Endothelial cell (in vitro differentiated cells): ENCODE measurements at places on chromosomes 2 and 18.

- DNase-seq: no peak
Measured at GRCh38 chr18:55320424-55321264, 267.3 kb downstream of the TCF4 start.

DNA sequence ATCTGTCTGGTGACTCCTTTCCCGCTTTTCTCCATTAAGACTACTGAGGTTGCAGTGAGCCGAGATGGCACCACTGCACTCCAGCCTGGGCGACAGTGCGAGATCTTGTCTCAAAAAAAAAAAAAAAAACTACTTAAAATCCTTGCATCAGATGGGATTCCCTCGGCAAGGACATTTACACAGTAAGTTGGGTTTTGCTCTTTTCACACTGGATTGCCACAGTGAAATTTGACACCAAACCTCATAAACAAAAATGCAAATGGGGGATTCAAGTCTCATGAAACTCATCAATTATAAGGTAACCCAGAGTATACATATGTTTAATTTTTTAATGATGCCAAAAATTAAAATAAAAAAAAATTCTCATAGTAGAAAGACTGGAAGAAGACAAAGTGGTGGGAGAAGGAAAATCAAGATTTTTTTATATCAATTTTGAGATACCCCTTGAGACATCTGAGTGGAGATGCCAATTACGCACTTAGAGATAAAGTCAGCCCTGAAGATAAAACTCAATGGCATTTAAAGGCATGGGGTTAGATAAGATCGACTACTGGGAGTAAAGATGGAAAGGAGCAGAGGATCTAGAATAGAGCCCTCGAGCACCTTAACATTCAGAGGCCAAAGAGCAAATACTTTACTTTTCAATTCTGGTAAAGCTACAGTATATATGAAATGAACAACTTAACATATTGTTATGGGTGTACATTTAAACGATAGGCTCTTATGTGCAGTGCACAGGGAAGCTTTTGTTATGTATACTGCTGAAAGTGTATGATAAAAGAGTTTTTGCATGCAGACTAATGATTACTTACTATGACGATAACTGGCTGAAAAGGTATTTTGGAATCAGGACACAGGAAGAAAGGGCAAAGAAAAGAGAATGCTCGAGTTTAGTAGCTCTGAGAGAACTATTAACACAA is 37.6 kb downstream of the CHMP3 start:
- DNase-seq: no peak

DNA sequence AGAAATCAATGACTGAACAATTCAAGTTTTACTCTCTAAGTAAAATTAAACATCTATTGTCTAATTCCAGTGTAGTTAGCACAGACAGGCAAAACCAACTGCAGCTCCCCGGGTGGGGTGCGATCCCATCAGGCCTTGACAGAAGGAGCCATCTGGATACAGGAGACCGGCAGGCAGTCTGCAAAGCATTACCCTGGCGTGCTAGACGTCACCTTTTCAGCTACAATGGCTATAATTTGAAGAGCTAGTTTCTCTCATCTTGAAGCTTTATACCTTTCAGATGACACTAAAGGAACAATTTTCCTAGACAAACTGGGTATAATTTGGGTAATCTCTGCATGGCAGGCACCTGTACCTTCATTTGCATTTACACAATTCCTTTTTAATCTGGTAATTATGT is 761.5 kb upstream of the SOX11 start:
- DNase-seq: no peak

- no peak for DNase-seq
Measured at GRCh38 chr2:104641786-104642185, 212.1 kb upstream of the POU3F3 start.

DNA sequence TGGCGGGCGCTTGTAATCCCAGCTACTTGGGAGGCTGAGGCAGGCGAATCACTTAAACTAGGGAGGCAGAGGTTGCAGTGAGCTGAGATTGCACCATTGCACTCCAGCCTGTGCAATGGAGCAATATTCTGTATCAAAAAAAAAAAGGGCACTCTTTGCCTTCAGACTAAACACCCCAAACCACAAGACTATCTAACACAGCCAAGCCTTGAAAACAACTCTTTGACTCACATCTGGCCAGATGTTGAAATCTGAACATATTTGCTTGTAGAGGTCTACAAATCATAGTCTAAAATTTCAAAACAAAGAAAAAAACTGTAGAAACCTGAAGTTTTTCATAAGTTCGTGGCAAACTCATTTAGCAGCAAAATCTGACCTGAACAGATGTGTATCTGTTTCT is 94.9 kb downstream of the FAM161A start:
- DNase-seq: no peak

DNA sequence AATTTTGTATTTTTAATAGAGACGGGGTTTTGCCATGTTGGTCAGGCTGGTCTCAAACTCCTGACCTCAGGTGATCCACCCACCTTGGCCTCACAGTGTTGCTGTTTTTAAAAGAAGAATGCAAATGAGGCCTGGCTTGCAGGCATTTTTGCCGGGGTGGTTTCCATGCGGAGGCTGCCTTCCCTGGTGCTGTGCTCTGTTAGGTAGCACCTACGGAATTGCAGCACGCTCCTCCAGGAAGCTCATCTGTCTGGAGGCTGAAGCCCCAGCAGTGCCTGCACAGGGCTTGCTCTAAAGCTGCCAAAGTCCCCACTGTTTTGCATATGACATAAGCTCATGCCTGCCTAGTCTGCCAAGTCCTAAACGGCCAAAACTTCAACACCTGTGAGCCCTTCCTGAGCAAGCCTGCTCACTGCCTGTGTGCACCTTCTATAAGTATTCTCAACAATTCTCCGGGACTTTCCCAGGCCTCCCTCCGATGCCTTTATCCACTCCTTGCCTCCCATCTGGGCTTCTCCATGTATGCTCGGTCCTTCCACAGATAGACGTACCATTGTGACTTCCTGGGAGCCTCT is 551.3 kb upstream of the RAB6C start:
- no peak for DNase-seq

DNA sequence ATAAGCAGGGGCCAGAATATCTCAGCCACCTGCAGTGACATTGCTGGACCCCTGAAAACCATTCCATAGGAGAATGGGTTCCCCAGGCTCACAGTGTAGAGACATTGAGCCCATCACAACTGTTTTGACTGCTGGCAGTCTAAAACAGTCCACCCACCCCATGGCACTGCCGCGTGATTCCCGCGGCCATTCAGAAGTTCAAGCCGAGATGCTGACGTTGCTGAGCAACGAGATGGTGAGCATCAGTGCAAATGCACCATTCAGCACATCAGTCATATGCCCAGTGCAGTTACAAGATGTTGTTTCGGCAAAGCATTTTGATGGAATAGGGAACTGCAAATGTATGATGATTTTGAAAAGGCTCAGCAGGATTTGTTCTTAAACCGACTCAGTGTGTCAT is 139.4 kb downstream of the GFPT1 start:
- no peak for DNase-seq

DNA sequence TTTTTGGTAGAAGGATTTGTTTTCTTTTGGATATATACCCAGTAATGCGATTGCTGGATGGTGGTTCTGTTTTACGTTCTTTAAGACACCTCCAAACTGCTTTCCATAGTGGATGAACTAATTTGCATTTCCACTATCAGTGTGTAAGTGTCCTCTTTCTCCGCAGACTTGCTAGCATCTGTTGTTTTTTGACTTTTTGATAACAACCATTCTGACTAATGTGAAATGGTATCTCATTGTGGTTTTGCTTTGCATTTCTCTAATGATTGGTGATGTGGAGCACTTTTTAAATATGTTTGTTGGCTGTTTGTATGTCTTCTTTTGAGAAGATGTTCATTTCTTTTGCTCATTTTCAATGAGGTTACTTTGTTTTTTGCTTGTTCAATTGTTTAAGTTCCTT is 260.9 kb upstream of the CWC22 start:
- DNase-seq: no peak

- no peak for DNase-seq
Measured at GRCh38 chr18:24826605-24827004, 366.2 kb downstream of the HRH4 start.

DNA sequence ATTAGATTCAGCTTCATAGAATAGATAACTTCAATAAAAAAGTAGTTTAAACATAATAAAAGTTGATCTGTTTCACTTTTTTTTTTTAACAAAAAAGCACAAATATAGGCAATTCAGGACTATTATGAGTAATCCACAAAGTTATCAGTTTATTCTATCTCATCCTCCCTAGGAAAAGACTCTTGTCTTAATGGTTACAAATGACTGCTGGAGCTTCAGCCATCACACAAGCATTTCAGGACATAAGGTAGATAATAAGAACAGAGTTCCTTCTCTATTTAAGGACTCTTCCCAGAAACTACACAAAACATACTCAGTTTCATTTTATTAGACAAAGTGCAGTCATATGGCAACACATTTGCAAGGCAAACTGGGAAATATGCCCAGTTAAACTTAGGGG is 357.6 kb upstream of the SETBP1 start:
- DNase-seq: no peak

GRCh38 chr2:109644571-109645275 is 30.6 kb downstream of the SOWAHC start:
- no peak for DNase-seq

- DNase-seq: no peak
Measured at GRCh38 chr2:65371074-65371434, 61.3 kb downstream of the SPRED2 start.

- no peak for DNase-seq
Measured at GRCh38 chr18:8519102-8519501, 90.1 kb upstream of the RAB12 start.

- DNase-seq: no peak
Measured at GRCh38 chr18:22186484-22186971, 17.1 kb downstream of the GATA6 start.

DNA sequence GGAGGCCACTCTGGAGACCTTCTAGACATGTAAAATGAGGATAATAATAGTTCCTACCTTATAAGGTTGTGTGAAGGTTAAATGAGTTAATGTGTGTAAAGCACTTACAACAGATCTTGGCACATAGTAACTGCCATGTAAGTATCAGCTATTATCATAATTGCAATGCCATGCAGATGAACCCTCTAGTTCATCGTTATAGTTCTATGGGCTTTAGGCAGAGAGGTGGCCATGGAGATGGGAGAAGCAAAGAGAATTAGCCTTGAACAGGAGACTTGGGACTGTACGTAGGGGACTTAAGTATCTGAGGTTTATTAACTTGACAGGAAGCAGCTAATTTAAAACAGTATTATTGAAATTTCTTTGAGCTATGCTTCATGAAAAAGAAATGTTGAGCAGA is 151.8 kb downstream of the PIK3C3 start:
- DNase-seq: no peak

DNA sequence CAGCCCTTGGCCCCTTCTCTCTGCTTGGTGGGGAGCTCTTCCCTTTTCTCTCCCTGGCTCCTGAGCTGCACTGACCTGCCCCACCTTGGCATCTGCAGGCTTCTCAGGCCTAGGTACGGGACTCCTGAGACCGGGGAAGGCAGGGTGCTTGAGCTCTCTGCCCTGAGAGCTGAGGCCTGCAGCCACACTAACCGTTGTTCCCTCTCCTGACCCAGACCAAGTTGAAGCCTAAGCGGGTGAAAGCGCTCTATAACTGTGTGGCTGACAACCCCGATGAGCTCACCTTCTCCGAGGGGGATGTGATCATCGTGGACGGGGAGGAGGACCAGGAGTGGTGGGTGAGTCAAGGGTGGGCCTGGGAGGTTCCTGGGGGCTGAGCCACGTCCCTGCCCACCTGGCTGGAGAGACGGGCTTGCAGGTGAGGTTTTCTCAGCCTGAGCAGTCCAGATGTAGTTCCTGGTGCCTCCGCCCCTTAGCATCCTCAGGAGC is 22.2 kb downstream of the ITGB1BP1 start:
- no peak for DNase-seq

- no peak for DNase-seq
Measured at GRCh38 chr2:133485868-133486267, 82.4 kb downstream of the NCKAP5 start.

- DNase-seq: no peak
Measured at GRCh38 chr2:189208254-189208653, 28.7 kb upstream of the COL5A2 start.

DNA sequence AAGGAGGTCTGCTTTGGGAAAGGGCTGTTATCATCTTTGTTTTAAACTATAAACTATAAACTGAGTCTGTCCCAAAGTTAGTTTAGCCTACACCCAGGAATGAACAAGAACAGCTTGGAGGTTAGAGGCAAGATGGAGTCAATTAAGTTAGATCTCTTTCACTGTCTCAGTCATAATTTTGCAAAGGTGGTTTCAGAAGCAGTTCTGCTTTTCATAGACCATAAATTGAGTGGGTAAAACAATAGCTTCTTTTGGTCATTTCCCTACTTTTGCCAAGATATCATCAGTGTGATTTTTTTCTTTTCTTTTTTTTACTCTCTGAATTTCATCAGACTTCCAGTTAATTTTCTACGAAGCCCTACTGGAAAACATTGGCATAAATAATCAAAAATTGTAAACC is 117.0 kb downstream of the AP1S3 start:
- no peak for DNase-seq

DNA sequence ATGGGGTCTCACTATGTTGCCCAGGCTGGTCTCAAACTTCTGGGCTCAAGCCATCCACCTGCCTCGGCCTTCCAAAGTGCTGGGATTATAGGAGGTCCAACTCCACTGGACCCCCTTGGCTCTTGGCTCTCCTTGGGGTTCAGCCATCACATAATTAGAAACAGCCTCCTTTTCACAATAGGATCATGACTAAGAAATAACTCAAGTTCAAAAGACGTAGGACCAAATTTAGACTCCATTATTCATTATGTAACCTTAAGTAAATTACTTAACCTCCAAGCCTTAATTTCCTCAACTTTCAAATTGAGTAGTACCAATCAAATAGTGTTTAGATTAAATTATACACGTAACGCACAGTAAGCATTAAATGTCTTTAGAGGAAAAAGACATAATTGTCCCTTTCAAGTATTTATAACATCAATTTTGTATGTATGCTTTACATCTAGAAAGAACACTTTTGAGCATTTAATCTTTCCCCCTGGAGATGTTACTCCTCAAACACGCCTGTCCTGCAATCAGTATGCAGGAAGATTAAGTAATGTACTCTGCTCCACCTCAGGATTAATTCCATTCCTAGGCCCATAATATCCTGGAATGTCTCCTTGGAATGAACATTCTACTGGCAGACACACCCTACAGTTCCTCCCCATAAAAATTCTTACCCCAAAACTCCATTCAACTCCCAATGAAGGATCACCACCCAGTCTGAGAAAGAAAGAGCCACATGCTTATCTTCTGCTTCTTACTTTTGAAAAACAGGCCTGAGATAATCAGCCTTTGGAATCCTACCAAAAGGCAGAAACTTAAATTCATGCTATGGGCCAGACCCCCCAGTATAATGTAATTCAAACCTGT is 49.1 kb downstream of the COBLL1 start:
- DNase-seq: no peak

- DNase-seq: no peak
Measured at GRCh38 chr2:28552045-28552823, 56.4 kb downstream of the PLB1 start.
